ENCODE measurements at places on chromosomes 2 and 18.

DNA sequence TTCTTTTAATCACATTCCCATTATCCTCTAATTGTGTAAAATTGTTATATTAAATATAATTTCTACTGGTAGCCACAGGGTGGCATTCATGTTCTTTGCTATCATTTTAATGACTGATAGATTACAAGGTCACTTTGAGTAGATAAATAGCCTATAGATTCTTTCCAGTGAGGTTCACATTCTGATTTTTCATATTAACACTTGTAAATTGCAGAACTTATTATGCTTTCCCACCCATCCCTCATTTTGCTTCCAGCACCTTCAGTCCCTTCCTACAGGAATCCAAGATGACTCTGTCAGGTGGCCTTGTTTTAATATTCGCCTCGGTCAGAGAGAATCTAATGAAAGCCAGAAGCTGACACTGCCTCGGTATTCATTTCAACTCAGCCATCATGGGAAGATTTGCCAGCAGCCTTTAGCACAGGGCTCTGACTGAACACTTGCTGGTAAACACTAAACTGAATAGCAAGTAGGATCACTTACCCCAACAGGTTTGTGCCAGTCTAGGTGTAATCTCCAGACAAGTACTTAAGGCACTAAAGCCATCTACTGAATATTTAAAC lies 101.2 kb upstream of the FSHR start:
- DNase-seq: no peak

DNA sequence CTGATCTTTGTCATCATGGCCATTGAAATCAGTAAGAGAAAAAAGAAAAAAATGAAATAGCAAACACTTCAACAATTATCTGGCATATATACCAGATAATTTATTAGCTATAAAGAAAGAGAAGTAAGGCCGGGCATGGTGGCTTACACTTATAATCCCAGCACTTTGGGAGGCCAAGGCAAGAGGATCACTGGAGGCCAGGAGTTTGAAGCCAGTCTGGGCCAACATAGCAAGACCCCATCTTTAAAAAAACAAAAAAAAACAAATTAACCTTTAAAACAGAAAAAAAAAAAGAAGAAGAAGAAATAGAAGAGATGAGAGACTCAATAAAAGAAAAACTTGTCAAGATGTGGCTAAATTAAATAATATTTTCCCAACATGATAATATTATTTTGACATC lies 61.6 kb upstream of the TGIF1 start:
- no peak for DNase-seq

- no peak for DNase-seq
Observed at GRCh38 chr2:201950606-201951005, 83.0 kb upstream of the FZD7 start.

DNA sequence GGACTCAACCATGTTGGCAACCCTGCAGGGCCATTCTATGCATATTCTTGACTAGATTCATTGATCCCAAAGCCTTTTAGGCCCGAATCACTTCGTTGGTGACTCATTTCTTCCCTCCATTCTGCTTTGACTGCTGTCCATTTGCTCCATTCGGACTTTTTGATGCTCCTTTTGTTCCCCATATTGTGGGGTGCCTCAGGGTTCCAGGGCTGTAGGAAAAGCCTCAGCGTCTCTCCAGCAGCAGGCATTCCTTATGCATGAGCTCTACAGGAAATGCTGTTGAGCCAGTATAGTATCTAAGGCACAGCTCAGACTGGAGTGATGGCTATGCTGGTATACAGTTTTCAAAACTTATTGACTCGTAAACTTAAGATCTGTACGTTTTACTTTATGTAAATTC lies 292.6 kb downstream of the PRKCE start:
- DNase-seq: no peak

- no peak for DNase-seq
Observed at GRCh38 chr2:190535586-190535985, 1.1 kb upstream of the NEMP2 start.

GRCh38 chr2:32330136-32330535 lies 26.7 kb upstream of the BIRC6 start:
- no peak for DNase-seq

DNA sequence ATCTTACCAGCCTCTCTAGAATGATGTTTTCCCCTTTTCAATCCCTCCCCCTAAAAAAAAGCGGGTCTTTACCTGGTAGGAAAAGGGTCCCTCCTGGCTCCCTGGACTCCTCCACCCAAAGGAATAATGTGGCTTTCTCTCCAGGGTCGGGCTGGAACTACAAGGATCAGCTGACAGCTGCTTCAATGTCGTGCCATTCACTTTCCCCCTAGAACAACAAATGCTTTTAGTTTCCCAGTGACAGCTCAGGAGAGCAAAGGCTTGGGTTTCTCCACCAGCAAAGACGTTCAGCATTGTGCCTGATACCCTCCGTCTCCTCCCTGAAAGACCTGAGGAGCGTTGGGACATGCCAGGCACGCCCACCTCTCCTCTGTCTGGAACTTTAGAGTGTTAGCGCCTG lies 173.8 kb upstream of the SIX3 start:
- DNase-seq: no peak

DNA sequence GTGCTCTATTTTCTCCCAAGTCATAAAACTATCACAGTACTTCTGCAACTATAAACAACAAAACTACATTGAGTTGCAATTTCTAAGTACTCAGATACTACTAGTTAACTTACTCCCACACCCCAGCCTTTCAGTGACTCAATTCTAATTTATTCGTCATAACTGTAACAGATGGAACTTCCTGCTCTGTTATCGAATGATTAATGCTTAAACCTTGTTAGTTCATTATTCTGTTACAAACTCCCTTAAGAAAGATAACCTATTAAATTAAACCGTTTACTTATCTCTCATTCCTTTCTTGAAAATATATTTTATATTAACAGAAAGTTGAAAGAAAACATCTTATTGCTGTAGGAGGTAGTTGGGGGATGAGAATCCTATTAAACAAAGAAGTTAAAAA lies 17.0 kb downstream of the TNFAIP6 start:
- DNase-seq: no peak

- no peak for DNase-seq
Observed at GRCh38 chr18:9952633-9953416, 39.0 kb downstream of the VAPA start.

GRCh38 chr2:89842180-89842908 lies 1150.9 kb downstream of the RPIA start:
- DNase-seq: no peak

GRCh38 chr2:70303186-70303585 lies 1.3 kb upstream of the FAM136A start:
- DNase-seq: no peak

DNA sequence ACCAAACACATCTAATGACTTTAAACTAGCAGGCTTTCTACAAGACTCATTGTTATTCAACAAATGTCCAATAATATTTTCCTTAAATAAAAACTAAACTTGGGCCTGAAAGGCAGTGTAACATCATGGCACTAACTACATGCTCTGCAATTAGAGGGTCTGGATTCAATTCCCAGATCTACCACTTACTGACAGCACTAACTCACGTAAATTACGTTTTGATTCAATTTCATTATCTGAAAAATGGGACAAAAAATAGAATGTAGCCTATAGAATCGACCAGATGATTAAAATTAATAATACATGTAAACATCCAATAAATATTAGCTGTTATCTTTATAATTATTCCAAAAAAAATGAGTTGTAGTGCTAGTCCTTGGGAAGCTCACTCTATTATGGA lies 98.0 kb upstream of the DDX18 start:
- no peak for DNase-seq

DNA sequence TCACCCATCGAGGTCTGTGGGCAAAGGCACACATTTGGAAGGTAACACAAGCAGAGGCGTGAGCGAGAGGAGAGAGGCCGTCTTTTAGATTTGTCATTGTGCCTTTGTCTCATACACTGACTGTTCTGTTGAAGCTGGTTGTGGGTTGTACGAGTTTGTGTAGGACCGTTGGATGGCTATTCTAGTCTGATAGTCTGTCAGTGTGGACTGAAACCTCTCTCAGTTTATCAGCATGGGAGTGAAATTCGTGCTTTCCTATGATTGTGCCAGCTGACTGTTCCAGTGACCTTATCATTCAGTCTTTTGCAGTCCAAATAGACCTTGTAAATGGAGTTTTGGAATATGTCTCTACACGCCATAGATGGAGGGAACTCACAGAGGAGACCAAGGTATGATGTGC lies 143.5 kb downstream of the LDLRAD4 start:
- no peak for DNase-seq

DNA sequence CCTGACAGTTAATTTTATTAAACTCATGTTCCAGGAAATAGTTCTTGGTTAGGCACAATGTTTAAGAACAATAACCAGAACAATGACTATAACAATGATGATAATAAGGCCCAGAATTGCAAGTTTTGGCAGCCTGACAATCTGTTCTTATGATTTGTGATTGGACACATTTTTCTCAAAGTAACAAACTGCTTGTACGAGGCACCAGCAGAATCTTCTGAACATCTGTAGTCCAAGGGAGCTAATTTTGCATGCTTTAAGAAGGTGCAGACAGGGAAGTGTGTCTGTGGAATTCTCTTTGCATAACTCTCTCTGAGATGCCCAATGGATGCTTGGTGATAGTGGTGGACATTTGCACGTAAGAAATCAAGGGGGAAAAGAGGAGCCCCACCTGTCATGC lies 709.3 kb downstream of the SLC4A3 start:
- no peak for DNase-seq

DNA sequence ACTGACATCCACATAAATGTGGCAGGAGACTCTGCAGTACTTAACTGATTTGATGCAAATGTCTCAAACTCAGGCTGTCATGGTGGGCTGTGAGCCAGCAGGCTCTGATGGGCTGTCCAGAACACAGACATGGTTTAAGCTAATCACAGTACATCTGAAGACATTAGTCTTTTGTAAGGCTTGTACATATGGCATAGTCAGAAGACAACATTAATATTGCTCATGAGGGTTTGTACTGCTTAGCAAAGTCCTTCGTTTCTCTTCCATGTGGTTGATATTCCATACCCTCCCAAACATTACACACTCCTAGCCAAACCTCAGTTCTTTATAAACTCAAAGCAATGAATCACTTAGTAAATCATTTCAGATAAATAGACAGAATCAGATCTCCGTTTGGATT lies 330.6 kb downstream of the RND3 start:
- DNase-seq: no peak

DNA sequence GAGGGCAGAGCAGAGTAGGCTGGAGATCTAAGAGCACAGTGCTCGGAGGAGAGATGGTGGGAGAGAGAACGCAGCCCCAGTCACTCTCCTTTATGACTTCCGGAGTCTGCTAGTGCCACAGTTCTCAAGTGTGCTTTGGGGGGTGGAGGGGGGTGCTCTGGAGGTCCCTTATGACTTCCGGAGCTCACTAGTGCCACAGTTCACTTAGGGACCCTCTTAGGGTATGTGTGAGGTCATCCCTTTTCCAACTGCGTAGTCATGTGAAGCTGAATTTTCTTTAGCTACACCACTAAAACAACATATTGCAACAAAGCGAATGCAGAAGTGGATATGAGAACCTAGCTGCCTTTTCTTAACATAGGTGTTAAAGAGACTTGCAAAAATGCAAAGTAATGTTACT lies 153.7 kb upstream of the KCTD1 start:
- DNase-seq: no peak

GRCh38 chr2:430291-431040 lies 142.6 kb upstream of the ALKAL2 start:
- no peak for DNase-seq

- no peak for DNase-seq
Observed at GRCh38 chr2:111702804-111703196, 181.2 kb downstream of the ANAPC1 start.

DNA sequence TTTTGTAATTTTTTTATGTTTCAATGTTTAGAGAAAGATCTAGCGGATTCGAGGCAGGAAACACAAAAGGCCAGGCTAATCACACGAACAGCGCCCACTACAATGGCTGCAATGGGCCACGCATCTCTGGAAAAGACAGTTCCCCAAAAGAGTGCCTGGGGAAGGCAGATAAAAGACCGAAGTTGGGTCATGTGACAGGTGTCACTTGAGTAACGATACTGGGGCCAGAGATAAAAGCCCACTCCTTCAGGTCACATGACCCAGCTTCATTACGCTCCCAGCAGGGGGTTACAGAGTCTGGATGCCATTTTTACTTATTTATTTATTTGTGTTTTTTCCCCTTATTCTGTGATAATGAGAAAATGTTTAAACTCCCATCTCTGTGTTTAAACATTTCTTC lies 95.4 kb downstream of the CDK15 start:
- DNase-seq: no peak

DNA sequence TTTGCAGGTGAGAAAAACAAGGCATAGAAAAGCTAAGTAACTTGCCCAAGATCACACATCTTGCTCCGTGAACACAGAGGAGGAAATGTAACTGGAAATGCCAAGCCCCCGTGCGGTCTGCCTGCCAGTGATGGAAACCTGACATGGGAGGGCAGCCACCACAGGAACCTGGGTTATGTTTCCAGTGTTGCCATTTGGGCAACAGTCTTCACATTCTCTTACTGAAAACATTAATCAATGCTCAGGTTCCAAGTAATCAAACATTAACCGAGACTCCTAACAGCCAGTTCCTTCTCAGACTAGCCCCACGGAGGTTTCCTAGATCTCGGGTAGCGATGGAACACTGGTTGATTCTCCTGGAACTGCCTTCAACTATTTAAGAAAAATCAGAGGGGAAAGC lies 2.5 kb downstream of the TGFA start:
- no peak for DNase-seq

DNA sequence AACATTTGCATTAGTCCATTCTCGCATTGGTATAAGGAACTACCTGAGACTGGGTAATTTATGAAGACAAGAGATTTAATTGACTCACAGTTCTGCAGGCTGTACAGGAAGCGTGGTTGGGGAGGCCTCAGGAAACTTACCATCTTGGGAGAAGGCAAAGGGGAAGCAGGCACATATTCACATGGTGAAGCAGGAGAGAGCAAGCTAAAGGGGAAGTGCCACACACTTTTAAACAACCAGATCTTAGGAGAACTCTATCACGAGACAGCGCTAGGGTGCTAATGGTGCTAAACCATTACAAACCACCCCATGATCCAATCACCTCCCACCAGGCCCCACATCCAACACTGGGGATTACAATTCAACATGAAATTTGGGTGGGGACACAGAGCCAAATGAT lies 201.7 kb upstream of the MGAT5 start:
- DNase-seq: no peak

DNA sequence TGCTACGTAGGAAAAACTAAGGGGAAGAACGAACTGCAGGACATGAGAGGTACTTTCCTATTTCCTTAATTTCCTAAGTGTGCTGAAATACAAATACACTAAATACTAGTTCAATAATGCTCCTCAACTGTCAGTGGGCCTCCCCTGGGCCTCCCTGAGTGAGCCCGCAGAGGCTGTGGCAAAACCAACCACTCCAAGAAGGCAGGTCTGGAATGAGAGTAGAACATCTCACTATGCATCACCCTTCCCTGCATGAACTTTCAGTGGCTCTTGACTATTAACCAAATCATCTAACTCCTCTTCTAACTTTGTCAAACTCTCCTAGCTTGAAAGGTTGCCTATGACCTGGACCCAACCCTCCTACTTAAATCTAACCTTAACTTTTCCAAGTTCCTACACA lies 84.6 kb downstream of the THADA start:
- DNase-seq: no peak

Measured in stimulated activated CD4-positive, alpha-beta T cell treated with anti-CD3 and anti-CD28 coated beads, TNF-alpha, amount 100 ng/mL, for 1 hour (primary cell).